MM.1S (cell line): ENCODE measurements at places on chromosomes 2 and 18.

DNA sequence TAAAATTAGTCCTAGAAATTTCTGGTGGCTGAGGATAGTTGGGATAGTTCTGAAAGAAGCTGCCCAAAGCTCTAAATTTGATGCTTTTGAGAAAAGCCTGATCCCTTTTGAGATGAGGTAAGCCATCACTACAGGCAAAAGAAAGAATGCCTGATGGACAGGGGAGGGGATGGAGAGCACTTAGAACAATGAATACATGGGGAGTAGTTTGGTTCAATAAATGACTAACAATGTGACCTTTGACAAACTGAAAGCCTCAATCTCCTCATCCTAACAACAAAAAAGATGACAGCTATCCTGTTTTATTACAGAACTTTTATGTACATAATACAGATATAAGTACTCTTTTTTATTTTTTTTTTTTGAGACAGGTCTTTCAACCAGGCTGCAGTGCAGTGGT, 42.7 kb downstream of the GFPT1 start:
- DNase-seq, result no peak

DNA sequence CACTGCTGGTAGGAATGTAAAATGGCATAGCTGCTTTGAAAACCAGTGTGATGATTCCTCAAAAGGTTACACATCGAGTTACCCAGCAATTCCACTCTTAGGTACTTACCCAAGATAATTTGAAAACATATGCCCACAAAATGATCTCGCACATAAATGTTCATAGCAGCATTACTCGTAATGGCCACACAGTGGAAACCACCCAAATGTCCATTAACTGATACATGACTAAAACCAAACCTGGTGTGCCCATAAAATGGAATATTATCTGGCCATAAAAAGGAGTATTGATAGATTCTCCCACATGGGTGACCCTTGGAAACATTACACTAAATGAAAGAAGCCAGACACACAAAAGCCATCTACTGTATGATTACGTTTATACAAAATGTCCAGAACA, 70.4 kb downstream of the ALPK2 start:
- DNase-seq, result no peak

- no peak for DNase-seq
Observed at GRCh38 chr2:207122651-207123334, 43.0 kb downstream of the KLF7 start.

DNA sequence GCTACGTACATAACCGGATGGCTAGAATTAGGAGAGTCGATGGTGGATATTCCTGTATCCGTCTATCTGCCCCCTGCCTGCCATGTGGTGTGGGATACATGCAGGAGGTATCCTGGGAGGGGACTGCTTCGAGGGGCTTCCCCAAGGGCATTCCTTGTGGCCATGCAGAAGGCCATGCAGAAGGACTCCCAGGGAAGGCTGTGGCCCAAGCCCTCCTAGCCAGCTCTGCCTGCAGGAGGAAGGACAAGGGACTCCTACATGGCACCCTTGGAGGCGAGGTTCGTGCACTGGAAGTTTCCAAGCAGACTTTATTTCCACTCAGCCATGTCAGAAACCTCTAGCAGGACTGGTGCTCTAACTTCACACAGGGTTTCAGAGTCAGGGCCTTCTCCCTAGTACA, 136.1 kb downstream of the KLHL29 start:
- DNase-seq, result no peak

- peak; percentile 37 for DNase-seq
Observed at GRCh38 chr2:5696404-5696944, 4.3 kb downstream of the SOX11 start.

DNA sequence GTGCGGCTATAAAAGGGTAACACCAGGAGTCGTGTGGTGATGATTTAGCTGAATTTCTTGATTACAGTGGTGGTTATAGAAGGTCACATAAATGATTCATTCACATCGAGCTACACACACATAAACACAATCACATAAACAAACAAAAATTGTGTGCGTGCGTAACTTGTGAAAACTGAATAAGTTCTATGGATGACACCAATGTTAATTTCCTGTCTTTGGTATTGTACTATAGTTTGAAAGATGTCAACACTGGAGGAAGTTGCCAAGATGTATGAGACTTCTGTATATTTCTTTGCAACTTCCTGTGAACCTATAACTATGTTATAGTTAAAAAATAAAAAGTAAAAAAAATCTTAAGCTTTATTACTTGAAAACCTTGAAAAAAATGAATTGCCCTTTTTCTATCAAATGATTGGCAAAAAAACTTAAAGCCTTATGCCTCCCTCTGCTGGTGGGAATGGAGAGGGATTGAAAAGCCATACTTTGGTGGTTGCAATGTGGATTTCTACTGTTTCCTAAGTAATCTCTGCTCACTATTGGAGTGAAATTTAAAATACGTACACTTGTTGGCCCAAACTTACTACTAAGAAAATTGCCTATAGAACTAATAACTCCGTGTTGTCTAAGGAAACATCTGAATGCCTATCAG, 227.7 kb downstream of the RPIA start:
- peak; percentile 39 for DNase-seq

DNA sequence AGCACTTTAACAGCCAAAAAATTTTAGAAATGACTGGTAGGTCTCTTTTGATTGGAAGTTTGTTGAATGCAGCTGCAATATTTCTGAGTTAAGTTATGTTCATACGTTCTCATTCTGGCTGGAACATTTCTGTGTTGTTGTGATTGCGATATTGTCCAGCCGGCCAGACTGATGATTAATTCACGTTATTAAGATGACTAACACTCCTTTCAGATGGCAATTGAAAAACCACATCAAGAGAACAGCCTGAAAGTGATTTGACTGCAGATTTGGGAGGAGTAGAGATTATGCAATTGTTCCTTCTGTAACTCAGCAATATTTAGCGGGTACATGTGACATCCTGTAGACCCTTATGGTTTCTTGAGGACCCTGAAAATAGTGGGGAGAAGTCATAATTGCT, 133.7 kb downstream of the FBXO15 start:
- DNase-seq, result no peak

- no peak for DNase-seq
Observed at GRCh38 chr2:117850015-117850414, 35.5 kb downstream of the DDX18 start.

GRCh38 chr2:10774394-10774793, 38.2 kb downstream of the PDIA6 start:
- DNase-seq, result no peak

DNA sequence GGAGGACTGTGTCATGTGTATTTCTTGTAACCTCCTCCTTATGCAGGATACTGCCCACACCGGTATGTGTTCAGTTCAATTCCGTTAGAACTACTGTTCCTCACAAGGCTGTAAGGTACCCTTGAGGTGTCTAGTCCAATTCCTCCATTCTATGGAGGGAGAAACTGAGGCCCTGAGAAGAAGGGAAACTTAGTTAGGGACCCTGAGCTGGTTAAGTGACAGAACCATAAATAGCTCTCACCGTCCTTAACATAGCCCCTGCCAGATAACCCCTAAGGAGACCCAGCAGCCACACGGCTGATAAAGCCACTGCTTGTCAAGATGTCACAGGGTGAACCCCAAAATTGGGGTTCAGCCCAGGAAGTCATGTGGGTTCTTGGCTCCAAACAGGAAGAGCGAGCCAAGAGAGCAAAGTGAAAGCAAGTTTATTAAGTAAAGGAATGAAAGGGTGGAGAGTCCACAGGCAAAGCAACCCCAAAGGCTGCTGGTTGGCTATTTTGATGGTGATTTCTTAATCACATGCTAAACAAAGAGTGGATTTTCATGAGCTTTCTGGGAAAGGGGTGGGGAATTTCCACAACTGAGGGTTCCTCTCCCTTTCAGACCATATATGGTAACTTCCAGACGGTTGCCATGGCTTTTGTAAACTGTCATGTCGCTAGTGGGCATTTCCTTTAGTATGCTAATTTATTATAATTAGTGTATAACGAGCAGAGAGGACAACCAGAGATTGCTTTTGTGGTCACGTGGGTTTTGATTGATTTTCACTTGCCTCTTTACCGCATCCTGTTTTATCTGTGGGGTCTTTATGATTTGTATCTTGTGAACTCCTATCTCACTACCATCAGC, 83.4 kb upstream of the RTN4 start:
- peak; percentile 57 for DNase-seq

DNA sequence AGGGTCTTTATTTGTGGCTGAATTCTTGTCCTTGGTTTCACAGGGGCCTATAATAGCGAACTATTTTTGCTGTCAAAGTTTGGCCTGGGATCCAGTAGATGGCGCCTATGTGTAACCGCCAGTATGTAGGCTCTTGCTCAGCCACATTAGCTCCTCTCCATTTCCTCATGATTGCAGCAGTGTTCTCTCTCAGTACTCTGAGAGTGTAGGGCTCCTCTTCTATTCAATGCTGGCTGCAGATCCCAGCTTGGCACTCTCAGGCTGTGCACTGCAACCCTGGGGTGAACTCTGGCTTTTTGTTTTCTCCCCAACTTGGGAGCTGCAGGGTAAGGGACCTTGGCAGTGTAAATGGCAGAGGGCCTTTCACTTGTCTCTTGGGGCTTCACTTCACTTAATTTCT, 344.6 kb upstream of the CHAC2 start:
- peak; percentile 74 for DNase-seq

DNA sequence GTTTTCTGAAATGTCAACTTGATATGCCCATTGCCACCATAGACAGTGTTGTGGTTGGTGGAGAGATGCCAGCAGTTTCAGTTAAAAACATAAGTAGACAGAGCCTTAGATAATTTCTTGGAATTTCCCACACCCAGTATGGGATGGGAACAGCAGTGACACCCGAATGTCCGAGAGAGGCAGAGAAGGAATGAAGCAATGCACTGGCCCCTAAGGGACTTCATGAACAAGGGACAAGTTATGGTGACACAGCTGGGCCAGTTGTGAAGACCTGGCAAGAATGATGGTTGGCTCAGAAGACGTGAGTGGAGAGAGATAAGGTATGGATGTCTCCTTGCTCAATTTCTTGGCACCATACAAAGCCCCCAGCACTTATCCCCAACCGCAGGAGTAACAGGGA, 165.2 kb upstream of the APCDD1 start:
- DNase-seq, result no peak

DNA sequence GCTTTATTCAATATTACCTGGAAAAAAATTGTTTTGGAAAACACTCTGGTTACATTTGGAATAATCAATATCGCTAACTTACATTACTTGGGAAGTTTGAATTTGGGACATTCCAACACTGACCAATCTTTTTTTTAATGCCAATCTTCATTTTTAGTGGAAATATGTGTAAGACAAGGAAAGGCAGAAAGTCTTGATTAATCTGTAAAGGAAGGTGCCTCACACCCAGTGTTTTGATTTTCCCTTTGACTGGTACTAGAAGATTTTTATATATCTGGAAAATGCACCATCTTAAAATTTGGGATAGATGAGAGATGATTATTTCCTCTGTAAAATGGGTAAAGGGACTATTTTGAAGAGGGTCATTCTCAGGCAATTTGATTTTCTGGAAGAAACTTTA, 879.2 kb upstream of the ZEB2 start:
- DNase-seq, result no peak

- DNase-seq, result no peak
Observed at GRCh38 chr2:114083717-114084387, 194.0 kb downstream of the ACTR3 start.

DNA sequence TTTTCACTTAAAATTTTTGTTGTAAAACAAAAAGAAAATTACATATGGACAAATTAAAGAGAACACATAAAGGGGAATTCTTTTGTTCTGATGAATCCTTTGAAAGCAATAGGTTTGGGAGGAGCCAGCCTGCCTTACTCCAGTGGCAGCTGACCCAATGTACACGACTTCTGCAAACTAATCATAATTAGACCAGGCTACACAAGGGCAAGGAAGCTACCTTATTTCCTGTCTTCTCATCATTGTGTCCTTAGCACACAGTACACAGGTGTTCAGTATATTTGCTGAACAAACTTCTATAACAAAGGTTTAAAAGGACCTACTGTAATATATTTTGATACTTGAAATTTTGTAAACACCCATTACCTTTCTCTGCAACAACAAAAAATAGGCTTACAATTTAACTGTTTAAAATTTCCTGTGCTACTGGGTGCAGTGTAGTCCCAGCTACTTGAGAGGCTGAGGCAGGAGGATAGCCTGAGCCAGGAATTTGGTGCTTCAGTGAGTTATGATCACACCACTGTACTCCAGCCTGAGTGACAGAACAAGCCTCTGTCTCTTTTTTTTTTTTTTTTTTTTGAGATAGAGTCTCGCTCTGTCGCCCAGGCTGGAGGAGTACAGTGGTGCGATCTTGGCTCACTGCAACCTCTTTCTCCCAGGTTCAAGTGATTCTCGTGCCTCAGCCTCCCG, 18.9 kb downstream of the KCNG3 start:
- peak; percentile 62 for DNase-seq

DNA sequence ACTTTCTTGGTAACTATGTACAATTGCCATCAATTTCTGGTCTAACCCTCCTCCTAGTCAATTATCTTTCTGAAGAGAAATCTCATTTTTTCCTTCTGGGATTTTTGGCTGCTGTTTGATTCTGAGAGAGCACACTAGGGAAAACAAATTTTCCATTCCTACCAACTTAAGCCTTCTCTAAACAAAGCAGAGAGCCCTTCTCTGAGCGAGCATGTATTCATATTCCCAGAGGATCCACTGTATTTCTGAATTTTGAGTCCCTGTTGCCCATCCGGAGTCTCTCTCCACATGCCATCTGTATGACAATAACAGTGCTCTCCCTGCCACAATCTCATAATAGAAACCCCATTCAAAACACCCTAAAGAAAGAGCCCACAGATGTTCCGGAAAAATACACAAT, 78.5 kb downstream of the MAIP1 start:
- DNase-seq, result no peak

- peak; percentile 76 for DNase-seq
Observed at GRCh38 chr18:48806551-48807261, 144.1 kb downstream of the SMAD7 start.

DNA sequence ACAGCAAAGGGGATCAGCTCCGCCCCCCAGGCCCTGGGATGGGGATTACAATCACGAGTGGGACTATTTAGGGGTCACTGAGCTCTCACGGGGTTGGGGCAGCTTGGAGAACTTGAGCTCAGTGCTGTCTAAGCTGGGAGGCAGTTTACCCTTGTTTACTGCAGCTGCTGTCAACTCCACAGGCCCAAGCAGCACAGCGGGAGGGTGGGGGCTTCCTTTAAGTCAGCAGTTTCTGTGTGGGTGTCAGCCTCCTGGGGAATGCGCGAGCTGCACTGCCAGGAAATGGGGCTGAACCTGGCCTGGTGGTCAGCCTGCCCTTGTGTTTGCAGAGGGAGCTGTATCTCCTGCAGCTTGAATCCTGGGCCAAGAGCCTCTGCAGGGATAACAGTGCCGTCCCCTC, 29.8 kb downstream of the TOGARAM2 start:
- peak; percentile 29 for DNase-seq

- no peak for DNase-seq
Observed at GRCh38 chr2:229335330-229335729, 64.2 kb upstream of the PID1 start.

DNA sequence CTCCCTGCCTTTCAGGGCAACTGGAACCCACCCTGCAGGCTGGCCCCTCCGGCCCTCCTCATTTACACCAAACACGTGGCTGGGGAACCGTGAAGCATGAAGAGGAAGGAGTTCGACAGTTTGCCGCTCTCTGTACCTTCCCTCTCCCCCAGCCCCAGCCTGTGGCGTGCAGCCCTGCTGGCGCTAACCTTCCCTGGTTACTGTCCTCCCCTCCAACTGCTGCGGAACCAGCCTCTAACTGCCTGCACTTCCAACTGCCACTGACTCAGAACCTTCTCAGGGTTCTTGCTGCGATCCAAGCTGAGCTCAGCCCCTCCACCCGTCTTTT, 19.2 kb upstream of the GNAL start:
- DNase-seq, result no peak

GRCh38 chr18:2994603-2995432, 18.1 kb downstream of the LPIN2 start:
- peak; percentile 69 for DNase-seq
